ENCODE measurements at places on chromosomes 16 and 17.
A peak's percentile ranks its signal among the peaks of the same experiment; 100 is the strongest.

DNA sequence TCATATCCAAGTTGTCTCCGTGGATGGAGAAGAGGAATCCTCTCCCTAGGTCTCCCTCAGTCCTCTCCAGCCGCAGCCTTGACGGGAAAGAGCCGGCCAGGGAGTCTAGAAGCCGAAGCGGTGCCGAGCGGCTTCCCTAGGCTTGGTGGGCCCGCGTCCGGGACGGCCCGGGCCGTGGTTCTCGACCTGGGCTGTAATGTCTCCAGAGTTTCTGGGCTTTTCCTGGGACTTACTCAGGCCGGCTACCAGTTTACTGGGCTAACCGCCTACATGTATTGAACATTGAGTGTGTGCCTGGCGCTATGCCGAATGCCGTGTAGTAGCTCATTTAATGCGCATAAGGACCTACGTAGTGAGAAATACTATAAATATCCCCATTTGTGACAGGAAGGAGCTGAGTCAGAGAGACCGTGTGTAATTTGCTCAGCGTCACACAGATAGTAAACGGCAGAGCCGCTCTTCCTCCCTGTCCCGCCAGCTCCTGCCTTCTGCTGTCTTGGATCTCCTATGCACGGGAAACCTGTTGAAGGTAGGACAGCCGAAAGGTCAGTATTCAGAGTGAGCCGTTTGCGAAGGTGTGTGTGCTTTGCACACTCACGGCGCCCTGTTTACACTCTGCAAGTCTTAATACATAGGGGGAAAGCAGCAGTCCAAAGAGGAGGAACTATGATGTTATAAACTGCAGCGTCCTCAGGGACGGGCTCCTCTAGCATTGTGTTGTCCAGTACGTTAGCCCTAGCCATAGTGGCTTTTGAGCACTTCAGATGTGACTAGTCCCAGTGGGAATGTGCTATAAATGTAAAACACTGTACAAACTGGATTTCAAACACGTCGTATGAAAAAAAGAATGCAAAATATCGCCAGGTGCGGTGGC lies 723 bp upstream of the SPAG5 start:
- peak; percentile 91 for DNase-seq

DNA sequence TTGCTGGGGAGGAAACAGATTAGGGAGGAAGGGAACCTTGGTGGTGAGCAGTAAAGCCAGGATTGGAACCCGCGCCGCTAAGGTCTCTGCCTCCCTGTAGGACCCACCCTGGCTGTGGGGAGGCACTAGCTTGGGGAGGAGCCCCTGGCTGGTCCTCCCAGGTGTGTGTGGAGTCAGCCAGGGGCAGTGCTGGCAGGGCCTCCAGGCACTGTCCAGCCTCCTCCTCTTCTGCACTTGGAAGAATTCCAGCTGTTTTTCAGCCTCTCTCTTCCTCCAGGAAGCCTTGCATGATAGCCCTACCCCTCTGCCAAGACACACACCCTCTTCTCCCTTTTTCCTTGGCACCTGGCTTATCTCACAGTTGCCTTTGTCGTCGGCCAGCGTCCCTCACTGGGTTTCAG lies 34.8 kb downstream of the TMEM235 start:
- DNase-seq = no peak

DNA sequence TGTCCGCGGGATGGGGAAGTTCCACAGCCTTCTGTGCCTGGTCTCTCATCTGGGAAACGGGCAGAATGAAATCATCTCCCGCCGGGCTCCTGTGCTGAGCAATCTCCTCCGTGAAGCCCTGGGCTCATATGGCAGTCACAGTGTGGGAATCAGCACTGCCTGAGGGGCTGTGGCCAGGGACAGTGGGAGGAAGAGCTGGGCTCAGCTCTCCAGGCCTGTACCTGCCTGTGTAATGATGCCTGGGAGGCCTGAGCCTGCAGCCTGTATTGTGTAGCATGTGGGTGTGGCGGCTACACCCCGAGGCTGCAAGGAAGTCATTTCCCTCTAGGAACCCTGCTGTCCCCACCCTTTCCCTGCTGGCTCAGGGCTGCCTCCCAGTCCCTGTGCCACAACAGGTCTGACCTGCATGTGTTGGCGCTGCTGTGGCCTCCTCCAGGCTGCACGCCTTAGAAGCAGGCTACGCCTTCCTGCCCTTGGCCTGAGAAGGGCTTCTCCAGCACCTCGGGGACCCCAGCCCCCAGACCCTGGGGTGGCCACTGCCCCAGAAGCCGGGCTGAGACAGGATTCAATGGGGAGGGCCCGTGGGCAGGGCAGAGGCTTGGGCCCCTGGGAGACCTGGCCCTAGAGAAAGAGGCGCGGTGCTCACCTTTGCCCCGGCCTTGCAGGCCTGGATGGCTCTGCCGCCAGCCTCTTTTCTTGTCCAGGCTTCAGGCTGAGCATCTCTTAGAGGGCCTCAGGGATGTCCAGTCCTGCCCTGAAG lies 2.1 kb downstream of the ITGB4 start:
- DNase-seq = no peak

DNA sequence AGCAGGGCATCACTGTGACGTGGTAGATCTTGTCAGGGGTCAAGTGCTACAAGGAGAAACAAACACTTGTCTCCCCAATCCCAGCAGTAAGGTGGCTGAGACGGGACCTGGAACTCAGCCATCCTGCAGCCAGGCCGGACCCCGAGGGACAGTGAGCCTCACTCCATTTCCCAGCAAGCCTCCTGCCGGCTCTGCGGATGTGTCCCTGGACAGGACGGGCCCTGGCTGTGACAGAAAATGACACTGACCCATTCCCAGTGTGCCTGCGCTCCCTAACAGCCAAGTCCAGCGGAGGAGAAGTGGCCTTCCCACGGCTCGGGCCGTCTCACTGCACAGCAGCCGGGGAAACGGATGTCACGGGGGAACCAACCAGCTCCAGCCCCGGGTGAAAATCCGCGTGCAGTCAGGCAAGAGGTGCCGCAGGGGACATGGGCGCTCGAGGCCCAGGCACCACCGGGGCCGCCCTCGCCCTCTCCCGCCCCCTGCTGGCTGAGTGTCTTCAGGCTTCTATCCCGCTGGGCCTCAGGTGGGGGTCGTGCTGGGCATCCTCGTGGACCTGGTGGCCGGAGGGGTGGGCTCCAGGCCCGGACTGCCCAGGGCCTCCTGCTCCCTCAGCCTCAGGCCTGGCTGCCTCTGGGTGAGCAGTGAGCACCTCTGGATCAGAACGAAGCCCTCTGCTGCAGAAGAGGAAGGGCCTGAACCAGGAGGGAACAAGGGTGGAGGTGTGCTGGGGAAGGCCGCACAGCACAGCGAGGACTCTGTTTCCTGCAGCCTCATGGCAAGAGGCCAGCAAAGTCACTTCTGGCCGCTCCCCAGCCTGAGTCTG lies 6.7 kb downstream of the HAGHL start:
- DNase-seq = no peak

DNA sequence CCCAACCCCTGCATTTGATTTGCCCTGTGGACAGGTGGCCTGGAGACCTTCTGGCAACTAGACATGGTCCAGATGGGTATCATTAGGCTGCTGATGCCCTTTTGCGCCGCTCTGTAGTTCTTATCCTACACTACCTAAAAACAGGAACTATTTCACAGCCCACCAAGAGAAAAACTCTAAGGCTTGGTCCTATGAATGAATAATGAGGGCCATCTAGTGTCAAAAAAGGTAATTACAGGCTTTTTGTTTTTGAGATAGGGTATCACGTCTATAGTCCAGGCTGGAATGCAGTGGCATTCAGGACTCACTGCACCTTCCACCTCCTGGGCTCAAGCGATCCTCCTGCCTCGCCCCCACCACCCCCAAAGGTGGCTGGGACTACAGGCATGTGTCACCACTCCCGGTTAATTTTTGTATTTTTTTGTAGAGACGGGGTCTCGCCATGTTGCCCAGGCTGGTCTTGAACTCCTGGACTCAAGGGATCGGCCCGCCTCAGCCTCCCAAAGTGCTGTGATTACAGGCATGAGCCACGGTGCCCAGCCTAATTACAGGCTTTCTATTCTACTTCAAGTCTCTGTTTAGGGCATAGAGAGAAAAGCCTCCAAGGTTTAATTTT lies 20.9 kb downstream of the COIL start:
- DNase-seq = peak; percentile 66

DNA sequence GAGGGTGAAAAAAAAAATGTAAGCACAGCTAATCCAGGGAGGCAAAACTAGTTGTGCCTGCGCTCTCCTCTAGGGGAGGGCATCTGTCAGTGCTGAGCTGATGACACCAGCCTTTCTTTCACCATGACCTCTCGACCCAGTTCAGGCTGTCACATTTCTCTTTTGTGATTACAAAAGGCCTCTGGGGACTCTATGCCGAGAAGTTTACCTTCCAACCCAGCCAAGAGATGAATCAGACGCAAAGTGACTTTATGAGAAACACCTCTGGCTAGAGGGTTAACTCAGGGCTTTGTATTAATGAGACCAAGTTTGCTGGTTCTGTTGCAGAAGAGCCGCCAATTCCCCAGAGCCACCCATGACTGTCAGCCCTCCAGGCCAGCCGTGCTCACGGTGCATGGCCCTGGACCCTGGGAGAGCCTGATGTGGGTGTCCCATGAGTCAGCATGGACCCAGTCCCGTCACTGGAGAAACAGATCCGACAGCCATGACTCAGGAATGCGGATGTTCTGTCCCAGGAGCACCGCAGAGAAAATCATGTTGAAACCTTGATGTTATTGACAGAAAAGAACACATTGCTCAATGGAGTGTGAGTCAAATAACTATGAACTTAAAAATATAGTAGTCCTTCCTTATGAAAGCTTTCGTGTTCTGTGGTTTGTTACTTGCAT lies 437.2 kb downstream of the HS3ST3B1 start:
- DNase-seq = peak; percentile 99

All from fibroblast of skin of right quadriceps (primary cell).